ENCODE measurements at places on chromosomes 7 and 10.

DNA sequence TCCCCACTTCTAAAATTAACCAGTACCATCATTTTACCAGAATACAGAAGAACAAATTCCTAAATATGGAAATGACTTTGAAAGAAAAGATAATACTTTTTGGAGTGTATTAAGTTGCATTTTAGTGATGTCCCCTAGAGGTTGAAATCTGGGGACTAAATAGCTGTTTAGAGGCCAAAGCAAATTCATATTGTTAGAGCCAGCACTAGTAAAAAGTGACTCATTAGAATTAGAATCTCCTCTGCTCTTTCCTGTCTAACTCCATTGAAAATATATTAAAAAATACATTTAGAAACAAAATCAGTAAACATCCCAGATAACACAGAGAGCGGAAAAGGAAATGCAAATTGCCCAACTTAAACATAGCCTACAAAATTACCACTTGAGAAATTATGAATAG, 1189.6 kb upstream of the C7orf33 start:
- no peak for DNase-seq

DNA sequence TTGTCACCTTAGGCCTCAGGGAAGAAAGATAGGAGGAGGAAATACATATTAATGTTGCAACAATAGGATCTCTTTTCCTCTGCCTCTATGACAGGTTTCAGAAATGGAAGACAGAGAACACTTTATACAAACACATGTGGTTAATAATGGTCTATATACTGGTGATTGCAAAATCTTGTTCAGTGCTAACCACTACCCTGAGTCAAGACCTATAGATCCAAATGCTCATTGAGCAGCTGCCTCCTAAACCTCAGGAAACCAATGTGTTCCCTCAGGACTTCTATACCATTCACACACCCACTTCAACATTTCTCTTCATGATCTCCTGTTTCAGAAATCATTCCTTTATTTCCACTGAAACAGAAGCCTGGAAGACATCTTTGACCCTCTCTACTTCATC, 32.5 kb upstream of the VWDE start:
- no peak for DNase-seq

DNA sequence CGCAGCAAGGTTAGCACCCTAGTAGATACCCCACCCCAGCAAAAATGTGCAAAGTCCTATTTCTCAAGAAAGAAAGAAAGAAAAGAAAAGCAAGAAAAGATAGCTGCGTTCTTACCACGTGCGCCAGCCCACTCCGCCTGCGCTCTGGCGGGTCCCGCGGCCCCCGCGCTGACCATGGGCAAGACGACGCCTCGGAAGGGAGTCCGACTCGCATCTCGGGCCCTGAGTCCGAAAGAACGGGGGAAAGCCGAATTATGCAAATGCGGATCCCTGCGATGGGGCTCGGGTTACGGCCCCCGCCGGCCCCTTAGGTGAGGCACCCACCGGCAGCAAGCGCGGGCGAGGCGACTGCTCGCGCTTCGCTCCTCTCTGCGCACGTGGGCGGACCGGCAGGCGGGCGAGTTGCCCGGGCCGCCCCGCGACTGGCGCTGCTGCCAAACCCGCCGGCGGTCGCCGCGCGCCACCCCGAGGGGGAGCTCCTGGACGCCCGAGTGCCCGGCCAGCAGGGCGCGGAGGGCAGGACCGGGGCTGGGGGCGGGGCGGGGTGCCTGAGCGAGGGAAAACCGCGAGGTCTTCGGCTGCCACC, 2.4 kb upstream of the EGR2 start:
- no peak for DNase-seq

- no peak for DNase-seq
Observed at GRCh38 chr7:113143486-113144257, 25.3 kb upstream of the SMIM30 start.

GRCh38 chr10:52653263-52653909, 119.2 kb downstream of the MBL2 start:
- no peak for DNase-seq

GRCh38 chr7:42085531-42085930, 151.5 kb downstream of the GLI3 start:
- DNase-seq: no peak

GRCh38 chr10:80199828-80200227, 5.5 kb downstream of the ANXA11 start:
- DNase-seq: no peak

- DNase-seq: no peak
Observed at GRCh38 chr7:95047291-95047690, 139.9 kb downstream of the PPP1R9A start.

DNA sequence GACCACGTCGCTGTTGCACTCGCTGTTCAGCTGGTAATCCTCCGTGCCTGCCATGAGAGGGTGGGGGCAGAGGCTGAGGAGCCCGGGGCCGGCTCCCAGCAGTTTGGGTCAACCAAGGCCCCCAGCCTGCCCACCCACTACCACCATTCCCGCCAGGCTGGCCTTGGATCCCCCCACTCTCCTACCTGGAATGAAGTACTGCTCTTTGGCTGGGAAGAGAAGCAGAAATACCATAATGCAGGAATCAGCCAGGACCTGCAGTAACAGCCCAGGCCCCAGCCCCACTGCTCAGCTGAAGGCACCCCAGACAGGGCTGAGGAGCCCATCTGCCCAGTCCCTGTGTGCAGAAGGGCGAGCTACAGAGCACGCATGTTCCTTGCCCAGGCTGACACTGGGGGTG, 138.0 kb downstream of the SLIT1 start:
- no peak for DNase-seq

DNA sequence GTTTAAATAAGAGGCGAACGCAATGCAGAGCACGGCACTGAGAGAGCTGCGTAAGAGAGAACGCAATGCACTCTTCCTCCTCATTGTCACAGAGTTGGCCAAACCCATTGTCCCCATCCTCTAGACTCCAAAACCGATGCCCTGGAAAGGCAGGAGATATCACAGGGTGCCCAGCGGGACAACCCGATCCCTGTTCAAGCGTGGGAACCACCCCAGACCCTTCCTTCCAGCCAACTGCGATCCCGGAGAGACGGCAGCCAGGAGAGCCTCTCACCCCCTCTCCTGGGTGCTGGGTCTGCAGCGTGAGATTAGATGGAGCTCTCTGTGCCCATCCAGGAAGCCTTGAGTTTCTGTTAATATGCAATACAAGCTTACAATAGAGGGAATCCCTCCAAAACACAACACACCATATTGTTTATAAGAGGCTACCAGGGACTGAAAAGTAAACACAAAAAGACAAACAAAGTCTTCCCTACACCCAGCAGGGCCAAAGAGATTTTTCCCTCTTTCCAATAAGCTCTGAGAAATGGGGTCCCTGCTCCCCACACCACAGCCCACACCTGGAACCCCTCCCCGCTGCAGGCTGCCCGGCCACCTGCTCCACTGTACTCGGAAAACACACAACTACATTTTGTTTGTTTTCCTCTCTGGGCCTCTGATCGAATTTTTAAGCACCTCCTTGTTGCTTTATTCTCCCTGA, 187.6 kb downstream of the ADARB2 start:
- no peak for DNase-seq

- DNase-seq: no peak
Observed at GRCh38 chr10:113493195-113493594, 59.7 kb upstream of the HABP2 start.

DNA sequence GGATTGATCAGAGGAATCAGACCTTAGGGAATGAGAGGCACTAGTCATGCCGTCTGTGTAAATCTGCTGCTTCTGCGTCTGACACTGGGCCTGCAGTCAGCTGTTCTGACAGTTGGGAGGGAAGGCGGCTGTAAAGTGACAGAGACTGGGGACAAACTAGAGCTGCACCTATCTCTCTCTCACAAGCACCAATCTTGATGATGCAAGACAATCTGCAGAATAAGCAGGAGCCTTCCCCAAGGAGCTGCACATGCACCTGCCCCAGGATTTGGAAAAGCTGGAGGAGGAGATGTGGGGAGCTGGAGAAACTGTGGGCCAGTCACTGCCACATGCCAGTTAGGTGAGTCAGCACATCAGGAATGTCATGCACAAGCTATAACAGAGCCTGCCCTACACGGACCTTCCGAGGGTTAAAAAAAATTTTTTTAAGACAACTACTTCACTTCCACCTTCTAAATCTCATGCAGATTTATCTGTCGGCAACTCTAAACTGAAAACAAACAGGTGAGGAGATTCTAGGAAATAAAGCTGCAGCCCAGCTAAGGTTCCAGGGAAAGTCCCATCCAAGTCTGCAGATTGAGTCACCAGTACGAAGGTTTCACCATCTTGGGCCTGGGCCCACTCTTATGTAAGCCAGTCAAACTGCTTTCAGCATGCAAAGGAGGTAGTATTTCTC, 39.2 kb downstream of the ENO4 start:
- no peak for DNase-seq

- no peak for DNase-seq
Observed at GRCh38 chr7:102992938-102993717, 80.3 kb downstream of the LRRC17 start.

DNA sequence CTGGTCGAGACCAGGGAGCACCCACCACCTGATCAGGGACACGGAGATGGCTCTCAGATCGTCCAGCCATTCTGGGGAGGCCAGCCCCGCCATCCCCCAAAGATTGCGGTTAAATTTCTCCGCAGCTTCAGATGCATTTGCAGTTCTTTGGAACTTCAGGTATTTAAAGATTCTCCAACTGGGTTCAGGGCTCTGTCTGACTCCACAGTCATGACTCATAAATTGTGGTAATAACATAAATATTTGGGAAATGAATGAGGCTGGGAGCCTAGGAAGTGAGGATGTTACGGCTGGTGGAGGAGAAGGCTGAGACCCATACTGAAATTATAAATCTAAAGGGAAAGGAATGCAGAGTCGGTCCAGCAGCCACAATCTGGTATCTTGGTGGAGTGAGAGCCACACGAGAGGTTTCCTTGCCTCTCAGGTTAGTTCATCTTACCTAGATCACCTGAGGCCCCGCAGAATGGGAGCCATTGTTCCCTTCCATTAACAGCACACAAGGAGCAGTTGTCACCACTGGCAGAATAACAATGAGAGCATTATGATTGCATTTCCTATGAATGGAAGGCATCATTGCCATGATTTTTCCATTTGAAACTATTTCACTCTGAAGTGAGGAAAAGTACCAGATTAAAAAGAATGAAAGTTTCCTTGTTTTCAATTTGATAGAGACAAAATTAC, 26.7 kb upstream of the DNAJB6 start:
- no peak for DNase-seq

DNA sequence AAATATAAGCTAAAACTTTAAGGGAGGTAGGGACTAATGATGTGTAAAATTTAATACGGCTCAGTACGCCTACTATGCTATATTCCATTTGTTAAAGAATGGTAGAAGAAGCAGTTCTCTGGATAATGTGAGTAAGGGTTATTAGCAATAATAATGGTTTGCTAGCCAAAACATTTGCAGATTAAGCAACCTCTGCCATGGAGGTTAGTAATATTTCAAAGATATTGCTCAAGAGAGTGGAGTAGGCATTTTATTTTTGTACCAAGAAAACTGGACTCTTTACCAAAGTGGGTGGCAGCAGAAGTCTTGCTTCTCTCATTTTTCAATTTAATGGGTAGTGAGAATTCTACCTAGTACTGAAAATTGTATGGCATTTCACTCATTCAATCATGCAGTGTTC, 158.9 kb upstream of the TMEM106B start:
- no peak for DNase-seq

GRCh38 chr7:35415411-35415822, 161.5 kb upstream of the TBX20 start:
- DNase-seq: no peak

DNA sequence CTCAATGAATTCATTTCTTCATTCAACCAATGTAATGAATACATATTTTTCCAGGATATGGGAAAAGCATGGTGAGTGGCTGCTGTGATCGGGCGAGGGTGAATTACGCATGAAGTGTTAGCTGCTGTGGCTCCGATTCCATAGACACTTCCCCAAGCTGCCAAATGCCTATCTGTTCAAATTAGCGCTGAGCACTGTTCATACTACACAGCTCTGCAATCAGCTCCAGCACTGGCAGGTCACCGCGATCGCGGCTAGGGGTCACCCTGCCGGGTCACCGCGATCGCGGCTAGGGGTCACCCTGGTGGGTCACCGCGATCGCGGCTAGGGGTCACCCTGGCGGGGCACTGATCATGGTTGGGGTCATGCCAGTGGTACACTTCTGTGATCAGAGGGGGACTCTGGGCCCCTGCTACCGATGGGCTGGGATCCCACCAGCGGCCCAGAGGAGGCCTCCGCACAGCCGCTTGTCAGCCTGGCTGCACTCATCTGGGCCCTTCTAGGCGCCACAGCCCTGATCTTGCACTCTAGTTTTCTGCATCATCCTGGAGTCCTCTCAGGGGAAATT, 49.3 kb downstream of the JAKMIP3 start:
- no peak for DNase-seq

GRCh38 chr7:826230-826917, 5.9 kb upstream of the SUN1 start:
- no peak for DNase-seq

- no peak for DNase-seq
Observed at GRCh38 chr7:131071786-131072504, 255.7 kb upstream of the MKLN1 start.

GRCh38 chr7:87934699-87935383, 790 bp downstream of the ADAM22 start:
- no peak for DNase-seq

GRCh38 chr7:112533591-112533990, 52.8 kb downstream of the LSMEM1 start:
- DNase-seq: no peak

GRCh38 chr10:24722131-24722675, 1.5 kb downstream of the ARHGAP21 start:
- peak; percentile 8 for DNase-seq

DNA sequence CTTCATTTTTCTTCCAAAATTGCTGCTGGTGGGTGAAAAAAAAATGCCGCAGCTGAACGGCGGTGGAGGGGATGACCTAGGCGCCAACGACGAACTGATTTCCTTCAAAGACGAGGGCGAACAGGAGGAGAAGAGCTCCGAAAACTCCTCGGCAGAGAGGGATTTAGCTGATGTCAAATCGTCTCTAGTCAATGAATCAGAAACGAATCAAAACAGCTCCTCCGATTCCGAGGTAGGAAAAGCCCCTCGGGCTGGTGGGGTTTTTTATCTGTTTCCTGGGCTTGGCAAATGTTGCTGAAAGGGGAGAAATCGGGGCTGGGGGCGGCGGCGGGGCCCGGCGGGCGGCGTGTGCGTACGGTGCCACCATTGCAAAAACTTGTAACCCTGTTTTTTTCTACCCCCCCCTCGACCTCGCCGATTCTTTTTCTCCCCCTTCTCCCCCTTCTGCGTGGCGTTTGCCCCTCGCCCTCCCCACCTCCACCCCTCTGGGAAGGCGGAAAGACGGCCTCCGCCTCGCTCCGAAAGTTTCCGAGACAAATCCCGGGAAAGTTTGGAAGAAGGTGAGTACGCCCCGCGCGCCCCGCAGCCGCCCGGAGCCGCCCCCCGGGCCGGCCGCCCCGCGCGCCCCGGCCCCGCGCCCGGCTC, 789 bp downstream of the TCF7L2 start:
- no peak for DNase-seq

DNA sequence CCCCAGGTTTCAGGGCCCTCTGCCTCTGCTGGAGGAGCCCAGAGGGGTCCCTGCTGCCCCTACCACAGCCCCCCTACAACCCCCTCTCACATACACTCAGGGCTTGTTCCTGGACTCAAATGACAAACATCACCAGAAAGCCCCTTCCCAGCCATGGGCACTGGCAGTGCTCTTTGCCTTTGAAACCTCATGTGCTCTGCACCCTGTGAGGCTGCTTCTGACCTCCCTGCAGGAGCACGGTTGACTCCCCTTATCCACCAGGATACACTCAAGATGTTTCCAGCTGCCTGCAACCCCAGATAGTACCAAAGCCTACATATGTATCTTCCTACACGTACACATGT, 3.5 kb upstream of the ADIRF start:
- no peak for DNase-seq
